Heart left ventricle (tissue), 16 donors: ENCODE measurements at places on chromosomes 12 and 14. TPM values are rescaled to one million over a fixed set of nuclear protein-coding genes. Genes with fewer than 3 reads are reported as not detected.

GRCh38 chr14:104749111-104749649 lies 3.8 kb upstream of the SIVA1 start:
- DNase-seq, result no peak

GRCh38 chr14:64912261-64912660 lies 2.0 kb upstream of the CHURC1 start:
- DNase-seq, result no peak

The C3AR1 gene
- 21.3 TPM for total RNA-seq

- no peak for DNase-seq
Measured at GRCh38 chr12:39393179-39393578, 49.7 kb downstream of the KIF21A start.
